Dermis blood vessel endothelial cell (primary cell): ENCODE measurements at places on chromosomes 7 and 10.

DNA sequence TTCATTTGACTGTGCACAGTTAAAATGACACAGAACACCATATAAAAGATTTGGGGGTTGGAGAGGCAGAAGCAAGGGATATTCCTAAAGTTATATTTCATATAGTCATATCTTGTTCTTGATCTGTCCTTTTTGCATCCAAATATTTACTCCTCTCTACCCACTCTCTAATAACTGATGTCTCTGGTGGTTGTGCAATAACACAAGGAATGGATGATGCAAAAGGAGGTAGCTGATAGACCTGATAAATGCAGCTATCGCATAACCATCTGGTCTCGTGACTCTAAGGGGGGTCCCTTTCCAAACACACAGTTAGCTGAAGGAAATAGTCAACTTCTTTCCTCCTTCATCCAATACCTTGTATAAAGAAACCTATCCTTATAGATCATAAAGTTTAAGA is 123.1 kb downstream of the POLR1F start:
- no peak for DNase-seq

GRCh38 chr10:44882166-44882720 is 28.9 kb upstream of the TMEM72 start:
- no peak for DNase-seq

GRCh38 chr7:38330861-38331621 is 57.6 kb upstream of the TARP start:
- no peak for DNase-seq

- DNase-seq, result no peak
These were observed 6.1 kb upstream of the CPA4 start for GRCh38 chr7:130286881-130287280.

- no peak for DNase-seq
These were observed 109.1 kb upstream of the FAM180A start for GRCh38 chr7:135857519-135858274.

GRCh38 chr10:52807803-52808202 is 35.2 kb upstream of the MBL2 start:
- DNase-seq, result no peak
